ENCODE measurements at places on chromosomes 3 and 15. TPM values are rescaled to one million over a fixed set of nuclear protein-coding genes. Genes with fewer than 3 reads are reported as not detected.

GRCh38 chr3:42184651-42185443, 81.1 kb downstream of the CCK start:
- H3K27me3 ChIP-seq, result no peaks in the 10 kb centered on the region
- H3K36me3 ChIP-seq, result 0 out of 2 replicates have a peak, but pooled peaks cover 5% of the 10 kb centered on the region
- DNase-seq, result peak; percentile 87
- H3K4me1 ChIP-seq, result peaks cover 25% of the 10 kb centered on the region
- H3K4me3 ChIP-seq, result no peak overlapping the region

DNA sequence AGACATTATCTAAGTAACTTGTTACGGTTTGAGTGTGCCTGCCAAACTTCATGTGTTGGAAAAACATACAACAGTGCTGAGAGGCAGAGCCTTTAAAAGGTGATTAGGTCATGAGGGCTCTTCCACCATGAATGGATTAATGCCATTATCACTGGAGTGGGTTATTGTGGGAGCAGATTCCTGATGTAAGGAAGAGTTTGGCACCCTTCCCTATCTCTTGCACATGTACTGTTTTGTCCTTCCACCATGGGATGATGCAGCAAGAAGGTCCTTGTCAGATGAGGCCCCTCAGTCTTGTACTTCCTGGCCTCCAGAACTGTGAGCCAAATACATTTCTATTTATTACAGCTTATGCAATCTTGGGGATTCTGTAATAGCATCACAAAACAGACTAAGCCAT, 413.9 kb downstream of the EPHA3 start:
- no peak overlapping the region for H3K27ac ChIP-seq
- H3K4me3 ChIP-seq, result no peak overlapping the region
- no peaks in the 10 kb centered on the region for H3K27me3 ChIP-seq
- H3K4me1 ChIP-seq, result no peaks in the 10 kb centered on the region

DNA sequence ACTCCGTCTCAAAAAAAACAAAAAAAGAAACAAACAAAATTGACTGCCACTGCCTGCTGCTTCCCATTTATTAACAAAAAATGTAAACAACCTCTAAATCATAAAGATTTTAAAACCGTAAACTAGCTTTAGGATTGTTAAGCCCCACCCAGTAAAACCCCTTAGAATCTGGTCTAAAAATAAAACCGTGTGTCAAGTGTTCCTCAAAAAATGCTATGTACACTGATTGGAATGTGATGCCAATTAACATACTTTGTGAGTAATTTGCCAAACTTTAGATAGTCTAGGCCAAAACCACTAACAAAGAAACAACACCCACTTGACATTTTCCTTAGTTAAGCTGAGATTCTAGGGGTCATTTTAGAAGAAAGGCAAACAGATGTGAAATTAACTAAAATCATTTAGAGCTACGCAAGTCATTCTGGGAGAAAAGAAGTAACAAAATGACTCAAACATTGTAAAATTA, 5.3 kb downstream of the RAF1 start:
- peak overlapping the region; percentile 72 for H3K27ac ChIP-seq
- no peaks in the 10 kb centered on the region for H3K27me3 ChIP-seq
- H3K36me3 ChIP-seq, result no peaks in the 10 kb centered on the region
- H3K4me1 ChIP-seq, result peaks cover 60% of the 10 kb centered on the region
- H3K4me3 ChIP-seq, result peak overlapping the region; percentile 41

- DNase-seq, result no peak
- H3K27ac ChIP-seq, result no peak overlapping the region
- H3K36me3 ChIP-seq, result no peaks in the 10 kb centered on the region
- H3K4me1 ChIP-seq, result no peaks in the 10 kb centered on the region
- no peaks in the 10 kb centered on the region for H3K27me3 ChIP-seq
These were observed 28.6 kb upstream of the OR5K1 start for GRCh38 chr3:98434412-98434811.

DNA sequence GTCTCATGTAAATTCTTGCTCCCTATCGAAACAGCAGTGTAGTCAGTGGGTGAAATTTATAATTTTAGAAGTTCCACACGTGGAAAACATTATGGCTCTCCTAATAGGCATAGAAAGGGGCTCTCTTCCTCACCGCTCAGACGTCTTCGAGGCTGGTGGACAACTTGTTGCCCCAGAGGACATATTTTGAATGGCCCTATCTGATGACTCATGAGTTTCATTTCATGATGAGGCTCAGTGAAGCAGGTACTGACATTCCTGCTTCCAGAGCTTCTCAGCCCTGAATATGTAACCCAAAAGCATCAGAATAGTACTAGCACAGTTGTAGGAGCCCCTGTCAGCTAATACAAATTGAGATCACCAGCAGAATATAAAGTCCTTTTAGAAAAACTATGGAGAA, 117.9 kb downstream of the HERC1 start:
- no peak overlapping the region for H3K4me3 ChIP-seq
- peaks cover 16% of the 10 kb centered on the region for H3K4me1 ChIP-seq
- peaks cover 17% of the 10 kb centered on the region for H3K36me3 ChIP-seq
- peak; percentile 39 for DNase-seq
- no peak overlapping the region for H3K27ac ChIP-seq

GRCh38 chr3:186217820-186218164, 108.9 kb upstream of the ETV5 start:
- H3K4me3 ChIP-seq, result no peak overlapping the region
- DNase-seq, result no peak
- no peaks in the 10 kb centered on the region for H3K4me1 ChIP-seq
- no peaks in the 10 kb centered on the region for H3K36me3 ChIP-seq

DNA sequence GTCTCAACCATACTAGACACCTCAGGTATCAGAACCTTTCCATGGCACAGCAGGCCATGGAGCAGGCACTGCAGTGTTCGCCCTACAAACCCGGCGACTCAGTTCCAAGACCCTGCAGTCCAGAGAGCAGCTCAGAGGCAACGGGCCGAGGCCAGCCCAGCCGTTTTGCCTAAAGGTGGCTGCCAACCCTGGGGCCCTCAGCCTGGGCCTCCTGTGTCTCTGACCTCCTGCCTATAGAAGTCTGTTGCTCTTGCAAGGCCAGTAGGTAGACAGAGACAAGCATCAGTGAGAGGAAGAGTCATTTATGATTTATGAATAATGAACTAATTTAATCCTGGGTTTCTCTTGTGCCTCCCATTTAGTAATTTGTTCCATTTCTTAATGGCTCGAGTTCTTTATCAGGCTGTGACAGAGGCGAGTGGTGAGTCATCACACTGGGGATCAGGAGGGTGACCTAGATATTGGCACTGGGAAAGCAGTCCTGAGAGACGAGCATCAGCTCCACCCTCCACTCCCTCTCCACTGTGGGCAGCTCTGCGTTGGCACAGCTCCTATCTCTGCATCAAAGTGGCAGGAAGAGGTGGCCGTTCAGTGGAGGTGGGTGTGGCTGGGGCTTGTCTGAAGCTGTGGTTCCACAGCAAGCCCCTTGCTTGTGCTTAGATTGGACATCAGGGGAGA, 79.8 kb downstream of the ABHD5 start:
- no peak overlapping the region for H3K4me3 ChIP-seq
- peaks cover 48% of the 10 kb centered on the region for H3K4me1 ChIP-seq
- H3K36me3 ChIP-seq, result no peaks in the 10 kb centered on the region
- no peaks in the 10 kb centered on the region for H3K27me3 ChIP-seq
- no peak overlapping the region for H3K27ac ChIP-seq

DNA sequence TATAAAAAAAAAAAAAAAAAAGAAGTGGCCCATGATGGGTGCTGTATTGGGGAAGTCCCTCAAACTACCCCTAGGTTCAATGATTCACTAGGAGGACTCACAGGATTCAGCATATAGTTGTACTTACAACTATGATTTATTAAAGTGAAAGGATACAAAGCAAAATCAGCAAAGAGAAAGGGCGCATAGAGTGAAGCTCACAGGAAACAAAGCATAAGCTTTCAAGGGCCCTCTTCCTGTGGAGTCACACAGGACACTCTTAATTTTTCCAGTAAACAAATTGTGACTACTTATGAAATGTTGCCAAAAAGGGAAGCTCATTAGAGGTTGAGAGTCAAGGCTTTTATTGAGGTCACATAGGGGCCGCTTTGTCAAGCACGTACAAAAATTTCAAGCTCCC, 153.7 kb upstream of the GAP43 start:
- no peaks in the 10 kb centered on the region for H3K27me3 ChIP-seq
- H3K4me1 ChIP-seq, result no peaks in the 10 kb centered on the region
- no peak overlapping the region for H3K27ac ChIP-seq
- no peak overlapping the region for H3K4me3 ChIP-seq

DNA sequence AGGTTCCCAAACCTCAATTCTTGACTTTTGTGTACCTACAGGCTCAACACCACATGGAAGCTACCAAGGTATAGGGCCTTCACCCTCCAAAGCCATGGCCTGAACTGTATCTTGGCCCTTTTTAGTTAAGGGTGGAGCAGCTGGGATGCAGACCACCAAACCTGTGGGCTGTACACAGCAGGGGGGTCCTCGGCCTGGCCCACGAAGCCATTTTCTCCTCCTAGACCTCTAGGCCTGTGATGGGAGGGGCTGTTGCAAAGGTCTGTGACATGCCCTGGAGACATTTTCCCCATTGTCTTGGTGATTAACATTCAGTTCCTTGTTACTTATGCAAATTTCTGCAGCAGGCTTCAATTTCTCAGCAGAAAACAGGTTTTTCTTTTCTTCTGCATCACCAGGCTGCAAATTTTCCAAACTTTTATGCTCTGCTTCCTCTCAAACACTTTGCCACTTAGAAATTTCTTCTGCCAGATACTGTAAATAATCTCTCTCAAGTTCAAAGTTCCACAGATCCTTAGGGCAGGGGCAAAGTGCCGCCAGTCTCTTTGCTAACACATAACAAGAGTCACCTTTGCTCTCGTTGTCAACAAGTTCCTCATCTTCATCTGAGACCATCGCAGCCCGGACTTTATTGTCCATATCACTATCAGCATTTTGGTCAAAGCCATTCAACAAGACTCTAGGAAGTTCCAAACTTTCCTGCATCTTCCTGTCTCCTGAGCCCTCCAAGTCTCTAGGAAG, 90.9 kb upstream of the PLXND1 start:
- no peaks in the 10 kb centered on the region for H3K27me3 ChIP-seq
- peaks cover 3% of the 10 kb centered on the region for H3K4me1 ChIP-seq
- no peak overlapping the region for H3K27ac ChIP-seq
- no peak overlapping the region for H3K4me3 ChIP-seq
- no peaks in the 10 kb centered on the region for H3K36me3 ChIP-seq

GRCh38 chr3:5197470-5198312, 10.2 kb downstream of the EDEM1 start:
- peaks cover 15% of the 10 kb centered on the region for H3K36me3 ChIP-seq
- peak; percentile 58 for DNase-seq
- no peaks in the 10 kb centered on the region for H3K27me3 ChIP-seq
- peaks cover 65% of the 10 kb centered on the region for H3K4me1 ChIP-seq
- peak overlapping the region; percentile 89 for H3K27ac ChIP-seq

GRCh38 chr15:75112278-75112847, 89.0 kb downstream of the PPCDC start:
- no peak for DNase-seq
- no peaks in the 10 kb centered on the region for H3K27me3 ChIP-seq
- peaks cover 11% of the 10 kb centered on the region for H3K4me1 ChIP-seq
- H3K27ac ChIP-seq, result no peak overlapping the region
- no peaks in the 10 kb centered on the region for H3K36me3 ChIP-seq

Gene LRRN1
- not detected for total RNA-seq

Gene FBN1
- 1,478 TPM for total RNA-seq

Measured in GM23248 (cell line).